ENCODE measurements at places on chromosomes 6 and 20.

- DNase-seq, result peak; percentile 43
These were observed 20.0 kb downstream of the PNLDC1 start for GRCh38 chr6:159819932-159820640.

DNA sequence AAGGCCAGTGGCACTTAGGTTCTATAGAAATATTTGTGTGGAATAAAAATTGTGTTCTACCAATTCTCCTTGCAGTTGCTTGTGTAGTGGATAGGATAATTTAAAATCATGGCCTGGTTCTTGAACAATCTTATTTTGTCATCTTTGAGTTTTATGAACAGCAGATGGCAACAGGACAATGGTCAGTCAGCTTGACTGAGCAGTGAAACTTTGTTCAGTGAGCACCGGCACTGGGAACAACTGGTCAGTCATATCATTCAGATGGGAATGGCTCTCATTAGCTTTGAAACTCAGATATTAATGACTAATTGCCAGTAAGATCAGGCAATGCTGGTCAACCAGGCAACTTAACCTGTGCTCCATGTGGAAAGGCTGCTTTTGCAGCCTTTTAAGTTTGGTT lies 129.2 kb downstream of the BCKDHB start:
- DNase-seq, result no peak

GRCh38 chr6:130769861-130770260 lies 57.3 kb upstream of the SMLR1 start:
- no peak for DNase-seq

DNA sequence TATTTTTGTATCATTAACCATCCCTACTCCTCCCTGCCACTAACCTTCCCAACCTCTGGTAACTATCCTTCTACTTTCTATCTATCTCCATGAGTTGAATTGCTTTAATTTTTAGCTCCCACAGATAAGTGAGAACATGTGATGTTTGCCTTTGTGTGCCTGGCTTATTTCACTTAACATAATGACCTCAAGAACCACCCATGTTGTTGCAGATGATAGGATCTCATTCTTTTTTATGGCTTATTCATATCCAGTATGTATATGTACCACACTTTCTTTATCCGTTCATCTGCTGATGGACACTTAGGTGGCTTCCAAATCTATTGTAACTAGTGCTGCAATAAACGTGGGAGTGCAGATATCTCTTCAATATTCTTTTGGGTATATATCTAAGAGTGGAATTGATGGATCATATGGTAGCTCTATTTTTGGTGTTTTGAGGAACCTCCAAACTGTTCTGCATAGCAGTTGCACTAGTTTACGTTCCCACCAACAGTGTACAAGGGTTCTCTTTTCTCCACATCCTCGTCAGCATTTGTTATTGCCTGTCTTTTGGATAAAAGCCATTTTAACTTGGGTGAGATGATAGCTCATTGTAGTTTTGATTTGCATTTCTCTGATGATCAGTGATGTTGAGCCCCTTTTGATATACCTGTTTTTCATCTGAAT lies 201.4 kb downstream of the ARHGAP18 start:
- no peak for DNase-seq

DNA sequence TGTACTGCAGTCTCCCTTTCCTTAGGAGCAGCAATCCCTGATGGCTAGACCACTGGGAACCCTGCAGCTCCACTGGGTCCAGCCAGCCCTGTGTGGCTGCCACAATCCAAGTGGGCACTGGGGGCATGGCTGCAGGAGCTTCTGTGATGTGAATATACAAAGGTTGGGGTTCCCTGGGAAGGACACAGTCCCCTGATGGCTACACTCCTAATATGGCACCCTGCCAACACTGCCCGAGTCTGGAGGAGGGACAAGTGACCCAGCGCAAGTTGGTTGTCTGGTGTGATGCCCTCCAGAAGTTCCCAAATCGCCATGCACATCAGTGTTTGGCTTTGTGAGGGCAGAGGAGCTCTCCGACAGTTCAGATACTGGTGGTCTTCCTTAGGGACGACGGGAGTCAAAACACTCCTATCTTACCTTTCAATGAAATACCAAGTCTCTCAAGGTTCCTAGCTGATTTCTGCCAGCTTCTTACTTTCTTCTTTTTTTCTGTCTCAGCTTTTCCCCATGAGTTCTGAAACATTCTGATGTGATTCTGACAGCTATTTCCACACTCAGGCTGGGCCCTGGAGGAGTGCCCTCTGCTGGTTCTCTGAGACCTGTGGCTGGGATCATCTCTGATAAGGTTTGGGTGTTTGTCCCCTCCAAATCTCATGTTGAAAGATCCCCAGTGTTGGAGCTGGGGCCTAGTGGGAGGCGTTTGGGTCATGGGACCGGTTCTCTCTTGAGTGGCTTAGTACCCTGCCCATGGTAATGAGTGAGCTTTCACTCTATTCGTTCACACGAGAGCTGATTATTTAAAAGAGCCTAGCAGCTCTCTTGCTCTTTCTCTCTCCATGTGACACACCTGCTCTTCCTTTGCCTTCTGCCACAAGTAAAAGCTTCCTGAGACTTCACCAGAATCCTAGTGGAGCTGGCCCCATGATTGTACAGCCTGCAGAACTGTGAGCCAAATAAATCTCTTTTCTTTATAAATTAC lies 15.5 kb upstream of the ZFP57 start:
- DNase-seq, result no peak

GRCh38 chr6:94401311-94401710 lies 982.0 kb upstream of the EPHA7 start:
- DNase-seq, result no peak

GRCh38 chr6:160102399-160102798 lies 19.2 kb upstream of the SLC22A1 start:
- no peak for DNase-seq

DNA sequence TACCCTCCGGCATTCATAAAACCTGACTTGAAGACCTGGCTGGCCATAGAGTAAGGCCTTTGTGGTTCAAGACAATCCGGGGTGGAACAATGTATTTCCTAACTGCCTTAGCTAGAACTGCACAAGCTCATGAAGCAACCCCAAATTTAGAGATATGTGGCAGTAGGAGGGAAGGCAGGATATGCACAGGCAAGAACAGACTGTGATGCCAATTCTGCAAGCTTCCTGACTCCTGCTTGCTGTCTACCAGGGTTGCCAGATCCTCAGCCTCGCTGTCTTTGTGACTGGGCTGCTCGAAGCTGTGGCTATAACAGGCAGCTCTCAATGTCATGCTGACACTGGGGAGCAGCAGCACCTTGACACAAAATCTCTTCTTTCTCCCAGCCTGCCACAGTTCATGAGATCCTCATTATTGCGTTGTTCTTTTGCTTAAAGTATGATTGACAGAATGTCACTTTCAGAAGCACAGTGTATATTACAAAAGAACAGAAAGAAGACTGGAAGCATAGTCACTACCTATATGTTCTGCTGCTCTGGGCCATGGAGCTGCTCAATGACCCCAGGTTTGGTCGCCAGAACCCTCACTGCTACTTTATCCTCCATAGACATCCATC lies 18.3 kb upstream of the SHLD1 start:
- no peak for DNase-seq

DNA sequence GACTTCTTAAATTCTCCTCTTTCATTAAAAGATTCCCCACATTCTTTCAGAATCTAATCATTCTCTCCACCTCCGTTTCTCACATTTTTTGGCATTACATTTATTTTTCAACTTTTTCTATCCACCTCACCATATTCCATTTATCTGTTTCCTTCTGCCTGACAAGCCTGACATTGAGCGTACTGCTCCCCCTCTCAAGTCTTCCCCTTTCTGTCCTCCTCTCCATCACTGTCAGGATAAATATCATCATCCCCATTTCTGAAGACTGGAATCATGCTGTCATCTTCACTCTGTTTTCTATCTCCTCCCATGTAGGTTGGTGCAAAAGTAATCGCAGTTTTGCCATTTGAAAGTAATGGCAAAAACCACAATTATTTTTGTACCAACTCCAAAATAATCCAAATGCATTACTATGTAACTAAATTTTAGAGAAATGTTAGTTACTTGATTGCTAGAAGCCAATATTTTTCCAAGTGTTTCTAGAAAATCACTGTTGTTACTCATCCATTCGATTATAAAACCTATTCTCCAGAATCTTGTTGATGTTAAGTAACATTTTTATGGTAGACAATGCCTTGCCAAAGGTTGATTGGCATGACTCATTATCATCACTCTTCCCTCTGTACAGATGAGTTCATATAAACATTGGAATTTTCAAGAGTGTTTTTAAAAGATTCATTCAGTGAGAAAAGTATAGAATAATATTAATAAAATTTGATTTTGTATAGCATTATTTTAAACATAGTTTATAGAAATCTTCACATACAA lies 292.3 kb upstream of the RNF217 start:
- DNase-seq, result no peak

DNA sequence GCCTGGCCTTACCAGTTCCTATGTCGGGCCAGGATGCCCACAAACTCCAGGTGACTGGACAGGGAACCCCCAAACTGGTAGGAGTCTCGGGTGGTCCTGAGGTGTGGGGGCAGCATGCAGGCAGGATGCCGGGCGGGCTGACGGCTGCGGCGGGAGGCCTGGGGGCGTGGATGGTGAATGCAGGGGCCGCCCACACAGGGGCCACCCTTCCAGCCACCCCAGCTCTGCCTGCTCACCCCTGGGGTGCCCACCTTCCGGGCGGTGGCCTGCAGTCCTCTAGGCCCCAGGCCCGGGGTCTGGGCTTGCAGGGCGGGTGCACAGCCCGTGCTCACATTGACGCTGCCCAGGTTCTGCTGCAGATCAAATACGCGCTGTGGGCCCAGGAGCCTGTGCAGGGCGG lies 8.4 kb downstream of the ADRM1 start:
- no peak for DNase-seq

- peak; percentile 56 for DNase-seq
These were observed 52.9 kb upstream of the SLC22A16 start for GRCh38 chr6:110529355-110529754.

DNA sequence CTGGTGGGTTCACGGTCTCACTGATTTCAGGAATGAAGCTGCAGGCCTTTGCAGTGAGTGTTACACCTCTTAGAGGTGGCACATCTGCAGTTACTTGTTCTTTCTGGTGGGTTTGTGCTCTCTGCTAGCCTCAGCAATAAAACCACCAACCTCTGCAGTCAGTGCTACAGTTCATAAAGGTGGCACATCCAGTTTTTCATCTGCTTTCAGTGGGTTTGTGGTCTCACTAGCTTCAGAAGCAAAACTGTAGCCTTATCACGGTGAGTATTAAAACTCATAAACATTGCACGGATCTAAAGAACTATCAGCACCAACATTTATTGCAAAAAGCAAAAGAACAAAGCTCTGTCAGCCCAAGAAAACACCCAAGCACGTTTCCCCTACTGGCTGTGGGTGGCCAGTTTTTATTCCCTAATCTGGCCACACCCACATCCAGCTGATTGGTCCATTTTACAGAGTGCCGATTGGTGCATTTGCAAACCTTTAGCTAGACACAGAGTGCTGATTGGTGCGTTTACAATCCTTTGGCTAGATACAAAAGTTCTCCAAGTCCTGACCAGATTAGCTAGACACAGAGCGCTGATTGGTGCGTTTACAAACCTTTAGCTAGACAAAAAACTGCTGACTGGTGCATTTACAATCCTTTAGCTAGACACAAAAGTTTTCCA lies 3.4 kb upstream of the TMEM14C start:
- DNase-seq, result no peak

DNA sequence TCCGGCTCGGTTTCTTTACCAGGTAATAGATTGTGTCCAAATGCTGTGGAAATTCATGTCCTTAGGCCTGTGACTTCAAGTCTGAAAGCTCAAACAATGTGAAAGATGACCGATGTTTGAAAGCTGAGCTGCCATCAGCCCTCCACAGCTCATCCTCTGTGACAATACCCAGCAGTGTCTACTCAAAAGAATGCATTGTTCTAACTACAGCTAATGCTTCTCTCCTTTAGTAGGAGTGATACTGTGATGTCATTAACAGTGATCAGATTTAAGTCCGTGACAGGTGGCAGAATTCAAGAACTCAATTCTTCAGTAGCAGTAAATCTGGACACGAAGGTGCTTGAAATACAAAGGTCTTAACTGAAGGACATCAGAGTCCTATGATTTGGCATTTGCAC lies 97.3 kb downstream of the RCAN2 start:
- no peak for DNase-seq

GRCh38 chr20:12161734-12162133 lies 244.0 kb downstream of the BTBD3 start:
- no peak for DNase-seq

GRCh38 chr6:107102414-107102805 lies 12.9 kb downstream of the BEND3 start:
- DNase-seq, result no peak

- DNase-seq, result no peak
These were observed 37.9 kb downstream of the SIM1 start for GRCh38 chr6:100426744-100427338.

GRCh38 chr6:116764961-116765841 lies at the start of gene FAM162B:
Gene FAM162B, minus strand, starts transcription at chr6:116765719. Its CDS starts 143 bp downstream, at chr6:116765576.
- no peak for DNase-seq

DNA sequence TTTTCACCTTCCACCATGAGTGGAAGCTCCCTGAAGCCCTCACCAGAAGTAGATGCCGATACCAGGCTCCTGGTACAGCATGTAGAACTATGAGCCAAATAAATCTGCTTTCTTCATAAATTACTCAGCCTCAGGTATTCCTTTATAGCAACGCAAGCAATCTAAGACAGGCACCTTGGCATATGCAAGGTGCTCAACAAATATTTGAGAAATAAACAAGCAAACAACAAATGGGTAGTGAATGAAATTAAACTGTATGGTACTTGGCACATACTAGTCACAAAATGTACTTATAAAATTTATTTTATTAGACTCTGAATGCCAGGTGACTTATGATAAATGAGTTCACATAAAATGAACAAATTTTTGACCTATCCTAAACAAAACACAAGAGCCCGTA lies 220.3 kb downstream of the MAFB start:
- no peak for DNase-seq

DNA sequence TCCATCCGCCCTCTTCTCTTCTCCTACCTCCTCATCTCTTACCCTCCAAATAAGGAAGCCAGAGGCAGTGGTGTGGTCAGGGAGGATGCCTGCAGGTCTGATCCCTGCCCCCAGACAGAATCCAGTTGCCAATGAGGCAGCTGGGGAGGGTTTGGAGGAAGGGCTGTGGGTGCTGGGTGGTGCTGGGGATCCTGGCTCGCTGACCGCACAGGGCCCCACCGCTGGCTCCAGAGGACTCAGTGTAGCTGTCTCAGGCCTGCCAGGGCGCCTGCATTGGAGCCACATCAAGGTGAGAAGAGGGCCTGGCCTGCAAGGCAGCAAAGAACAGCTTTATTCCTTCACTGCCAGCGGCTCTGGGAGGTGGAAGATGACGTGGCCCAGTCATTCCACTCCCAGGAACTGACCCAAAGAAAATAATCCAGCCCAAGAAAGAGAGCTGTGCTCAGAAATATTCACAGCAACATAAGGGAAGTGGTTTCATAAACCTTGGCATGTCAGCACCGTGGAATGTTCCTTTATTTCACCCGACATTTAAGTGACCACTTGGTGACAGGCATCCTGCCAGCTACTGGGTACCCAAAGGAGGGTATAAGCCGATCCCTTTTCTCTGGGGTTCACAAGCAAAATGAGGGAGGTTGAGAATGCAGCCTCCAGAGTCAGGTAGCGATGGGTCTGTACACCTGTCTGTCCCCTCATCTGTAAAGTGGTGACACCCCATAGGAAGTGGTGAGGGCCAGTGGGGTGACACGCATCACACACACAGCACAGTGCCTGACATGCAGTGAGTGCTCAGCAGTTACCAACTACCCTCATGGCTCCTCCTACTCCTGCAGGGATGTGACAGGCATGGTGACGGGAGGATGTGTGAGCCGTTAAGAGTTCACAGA lies 125.1 kb downstream of the SNX5 start:
- no peak for DNase-seq

Data from GF-D8 (cell line).